ENCODE measurements at places on chromosomes 2 and 18.

DNA sequence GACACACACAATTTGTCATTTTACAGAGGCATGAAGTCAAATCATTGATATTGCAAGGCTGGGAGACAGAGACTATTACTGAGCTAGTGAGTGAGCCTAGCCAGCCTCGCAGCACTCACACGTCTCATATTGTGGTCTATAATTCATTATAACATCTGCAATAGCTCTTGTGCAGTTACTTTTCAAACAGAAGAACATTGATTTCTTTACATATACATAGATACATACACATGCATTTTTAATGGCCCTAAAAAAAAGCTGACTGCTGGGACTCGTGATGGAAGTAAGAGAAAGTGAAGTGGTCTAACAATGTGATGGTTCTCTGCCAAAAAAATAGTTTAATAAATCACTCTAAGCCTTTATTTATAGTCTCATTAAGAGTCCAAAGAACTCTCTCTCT is 56.8 kb downstream of the KIAA2012 start:
- no peak for DNase-seq

DNA sequence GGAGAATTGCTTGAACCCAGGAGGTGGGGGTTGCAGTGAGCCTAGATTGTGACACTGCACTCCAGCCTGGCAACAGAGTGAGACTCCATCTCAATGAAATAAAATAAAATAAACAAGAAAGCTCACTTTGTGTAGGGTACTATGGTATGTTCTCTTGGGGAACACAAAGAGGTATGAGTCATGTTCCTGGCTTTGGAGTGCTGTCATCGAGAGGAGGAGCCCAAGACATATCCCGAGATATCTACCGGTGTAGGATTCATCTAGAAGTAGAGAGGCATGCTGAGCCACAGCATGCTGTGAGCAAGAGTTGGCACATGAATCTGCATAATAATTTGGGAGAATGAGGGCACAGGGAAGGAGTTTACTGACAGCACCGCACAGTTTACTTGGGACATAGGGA is 244.9 kb upstream of the EPHA4 start:
- no peak for DNase-seq

DNA sequence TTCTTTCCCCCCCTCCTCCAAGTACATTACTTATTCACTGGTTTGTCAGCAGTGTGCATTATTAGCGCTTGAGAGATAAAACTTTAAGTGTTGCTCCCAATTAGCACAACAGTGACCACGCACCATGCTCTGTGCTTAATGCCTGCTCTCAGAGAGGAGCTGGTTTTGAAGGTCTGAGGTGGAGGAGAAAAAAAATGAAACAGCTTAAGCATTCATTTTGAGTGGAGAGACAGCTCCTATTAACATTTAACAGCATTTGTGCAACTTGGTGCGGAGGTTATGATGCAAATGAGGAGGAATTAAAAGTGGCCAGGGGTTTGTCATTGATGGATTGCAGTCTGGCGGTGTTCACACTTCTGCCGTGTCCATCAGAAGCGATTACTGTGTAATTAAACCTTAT is 141.8 kb downstream of the FIGN start:
- DNase-seq = no peak

DNA sequence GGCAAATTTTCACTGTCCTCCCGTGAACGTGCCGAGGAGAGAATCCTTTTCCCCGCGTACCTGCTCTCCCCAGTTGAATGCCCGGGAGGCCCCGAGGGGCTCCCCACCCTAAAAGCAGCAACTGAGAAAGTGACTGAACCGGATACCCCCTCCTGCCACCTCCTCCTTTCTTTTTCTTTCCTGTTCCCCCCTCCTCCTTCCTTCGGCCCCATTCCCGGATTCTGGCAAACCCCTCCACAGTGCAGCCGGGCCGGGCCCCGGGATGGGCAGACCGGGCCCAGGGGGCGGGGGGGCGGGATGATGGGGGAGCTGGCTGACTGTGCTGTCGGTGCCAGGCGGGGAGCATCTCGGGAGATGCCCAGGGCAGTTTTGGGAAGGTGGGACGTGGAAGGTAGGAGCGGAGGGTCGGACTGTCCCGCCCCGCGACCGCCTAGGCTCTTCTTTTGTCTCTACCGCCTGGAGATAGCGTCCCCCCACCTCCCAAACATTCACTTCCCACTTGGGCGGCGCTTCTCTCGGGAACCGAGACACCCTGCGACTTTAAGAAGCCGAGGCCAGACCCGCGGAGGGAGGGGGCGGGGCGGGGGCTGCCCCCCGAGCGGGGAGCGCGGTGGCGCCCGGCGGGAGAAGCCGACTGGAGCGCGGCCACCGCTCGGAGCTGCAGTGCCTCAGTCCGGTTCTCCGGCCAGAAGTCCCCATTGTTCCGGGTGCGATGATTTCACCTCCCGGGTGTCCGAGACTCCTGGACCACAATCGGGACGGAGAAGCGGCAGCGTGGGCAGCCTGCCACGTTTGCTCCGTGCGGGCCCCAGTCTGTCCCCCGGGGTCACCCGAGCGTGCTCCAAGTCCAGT is 8.2 kb downstream of the DLX2 start:
- peak; percentile 60 for DNase-seq

GRCh38 chr2:127217470-127218325 is 2.4 kb downstream of the CYP27C1 start:
- DNase-seq = no peak

- no peak for DNase-seq
These were observed 70.2 kb upstream of the RAPH1 start for GRCh38 chr2:203605302-203605701.

- no peak for DNase-seq
These were observed 543.0 kb downstream of the TNS1 start for GRCh38 chr2:217459680-217460405.

GRCh38 chr2:188845692-188846091 is 128.5 kb upstream of the COL3A1 start:
- no peak for DNase-seq

- DNase-seq = no peak
These were observed 1775.1 kb upstream of the PIK3C3 start for GRCh38 chr18:40179729-40180461.

GRCh38 chr2:61841286-61841685 is 12.6 kb downstream of the FAM161A start:
- no peak for DNase-seq

Data from D341Med (cell line).